ENCODE measurements at places on chromosomes 13 and 19.

DNA sequence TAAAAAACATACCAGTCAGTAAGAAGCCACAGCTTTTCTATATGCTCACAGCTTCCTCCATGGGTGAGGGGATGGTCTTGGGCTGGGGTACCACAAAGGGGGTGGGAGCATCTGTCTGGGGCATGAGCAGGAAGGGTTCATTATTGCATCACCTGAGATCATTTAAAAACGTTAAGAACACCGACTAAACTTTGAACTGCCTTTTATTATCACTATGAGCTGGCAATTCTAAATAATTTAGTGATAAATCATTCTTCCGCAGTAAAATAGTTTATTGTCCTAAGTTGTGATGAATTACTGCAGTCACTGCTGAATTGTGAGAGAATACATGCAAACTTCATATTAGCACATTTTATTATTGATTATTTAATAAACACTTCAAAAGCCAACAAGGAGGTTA, 71.6 kb downstream of the KL start:
- no peak for DNase-seq

- no peak for DNase-seq
Measured at GRCh38 chr19:32607479-32607878, 26.5 kb downstream of the PDCD5 start.

DNA sequence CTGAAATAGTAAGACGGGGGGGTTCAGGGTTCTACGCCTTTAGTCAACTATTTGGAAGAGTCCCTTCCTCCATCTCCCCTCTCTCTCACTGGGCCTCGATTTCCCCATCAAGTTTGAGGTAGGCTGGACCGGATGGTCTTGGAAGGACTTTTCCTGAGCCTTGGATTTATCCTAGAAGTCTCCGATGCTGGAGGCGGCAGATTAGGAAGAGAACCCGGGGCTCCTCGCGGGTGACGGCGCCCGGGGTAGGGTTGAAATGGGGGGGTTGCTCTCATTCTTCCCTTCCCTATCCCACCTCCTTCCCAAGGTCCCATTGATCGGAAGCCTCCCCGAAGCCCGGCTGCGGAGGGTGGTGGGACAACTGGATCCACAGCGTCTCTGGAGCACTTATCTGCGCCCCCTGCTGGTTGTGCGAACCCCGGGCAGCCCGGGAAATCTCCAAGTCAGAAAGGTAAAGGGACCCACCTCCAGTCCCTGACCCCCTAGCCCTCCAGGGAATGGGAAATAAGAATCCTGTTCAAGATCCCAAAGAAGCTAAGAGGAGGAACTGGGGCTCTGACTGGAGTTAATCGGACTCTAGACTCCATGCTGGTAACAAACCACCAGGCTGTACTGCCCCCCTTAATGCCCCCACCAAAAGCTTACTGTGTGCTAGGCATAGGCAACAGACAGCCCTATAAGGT, 781 bp downstream of the QPCTL start:
- DNase-seq = peak; percentile 66

GRCh38 chr19:45346449-45346848, 5.9 kb downstream of the KLC3 start:
- DNase-seq = no peak

DNA sequence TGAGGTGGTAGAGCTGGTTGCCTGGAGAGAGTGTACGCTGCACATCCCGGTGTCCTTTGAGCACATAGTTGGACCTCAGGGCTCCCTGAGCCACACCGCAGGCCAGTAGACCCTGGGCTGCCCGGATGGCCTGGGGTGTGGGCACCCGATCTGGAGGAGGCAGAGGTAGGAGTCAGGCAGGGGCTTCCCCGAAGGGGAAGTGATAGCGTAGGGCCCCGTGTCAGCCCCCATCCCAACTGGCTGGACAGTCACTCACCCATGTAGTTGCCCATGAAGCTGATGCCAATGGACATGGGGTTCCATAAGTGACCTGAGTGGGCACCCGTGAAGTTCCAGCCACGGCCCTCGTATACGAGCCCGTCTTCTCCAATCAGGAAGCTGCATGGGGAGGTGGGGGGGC, 3.6 kb downstream of the PGLYRP1 start:
- DNase-seq = no peak
